Stimulated activated CD8-positive, alpha-beta memory T cell treated with anti-CD3 and anti-CD28 coated beads, Interleukin-2, amount 100 ng/mL, for 1 hour (primary cell): ENCODE measurements at places on chromosomes 12 and 14.

GRCh38 chr12:119749666-119750065 is 81.7 kb downstream of the PRKAB1 start:
- no peak for DNase-seq

DNA sequence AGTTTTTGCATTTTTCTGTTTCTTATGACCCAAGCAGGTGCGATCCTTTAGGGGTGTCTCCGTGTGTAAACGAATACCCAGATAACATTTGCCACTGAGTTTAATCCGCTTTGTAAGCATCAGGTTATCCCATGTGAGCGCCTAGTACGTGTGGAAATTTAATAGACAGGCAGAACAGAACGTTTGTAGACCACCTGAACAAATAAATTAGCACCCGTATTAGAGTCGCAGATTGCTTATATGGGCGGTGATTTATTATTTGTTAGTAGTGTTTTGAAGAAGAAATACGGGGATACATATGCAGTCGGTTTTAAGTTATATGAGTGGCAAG is 325 bp downstream of the C12orf60 start:
- no peak for DNase-seq

GRCh38 chr12:88946372-88946997 is 366.2 kb upstream of the KITLG start:
- no peak for DNase-seq

- DNase-seq, result no peak
Observed at GRCh38 chr12:51033048-51033447, 6.9 kb upstream of the SLC11A2 start.

GRCh38 chr12:66203820-66204219 is 14.8 kb downstream of the IRAK3 start:
- no peak for DNase-seq

DNA sequence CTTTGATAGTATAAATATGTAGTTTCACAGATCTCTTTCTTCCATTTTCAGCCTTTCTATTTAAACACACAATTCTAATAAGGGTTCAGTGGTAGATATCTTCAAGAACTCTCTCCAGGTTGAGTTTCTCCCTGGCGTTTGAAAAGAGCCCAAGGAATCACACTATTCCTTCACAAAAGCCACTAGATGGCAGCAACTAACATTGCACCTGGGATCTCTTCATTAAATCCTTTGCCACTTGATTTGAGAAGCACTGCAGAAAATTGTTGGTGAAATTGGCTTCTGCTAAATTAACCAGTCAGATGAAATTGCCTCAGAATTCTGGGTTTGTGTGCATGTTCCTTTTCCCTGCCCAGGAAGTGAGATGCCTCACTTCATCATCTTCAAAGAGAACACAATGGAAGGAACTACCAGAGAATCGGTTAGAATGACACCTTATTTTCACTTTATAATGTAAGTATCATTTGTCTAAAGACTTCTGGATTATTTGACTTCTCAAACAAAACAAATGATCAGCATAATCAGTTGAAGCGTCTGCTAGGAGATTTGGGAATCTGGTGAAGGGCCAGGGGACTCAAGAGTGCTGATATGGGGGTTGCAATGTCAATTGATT is 6.8 kb downstream of the CCDC198 start:
- DNase-seq, result no peak

- DNase-seq, result no peak
Observed at GRCh38 chr12:2681450-2682205, 113.1 kb upstream of the FKBP4 start.

DNA sequence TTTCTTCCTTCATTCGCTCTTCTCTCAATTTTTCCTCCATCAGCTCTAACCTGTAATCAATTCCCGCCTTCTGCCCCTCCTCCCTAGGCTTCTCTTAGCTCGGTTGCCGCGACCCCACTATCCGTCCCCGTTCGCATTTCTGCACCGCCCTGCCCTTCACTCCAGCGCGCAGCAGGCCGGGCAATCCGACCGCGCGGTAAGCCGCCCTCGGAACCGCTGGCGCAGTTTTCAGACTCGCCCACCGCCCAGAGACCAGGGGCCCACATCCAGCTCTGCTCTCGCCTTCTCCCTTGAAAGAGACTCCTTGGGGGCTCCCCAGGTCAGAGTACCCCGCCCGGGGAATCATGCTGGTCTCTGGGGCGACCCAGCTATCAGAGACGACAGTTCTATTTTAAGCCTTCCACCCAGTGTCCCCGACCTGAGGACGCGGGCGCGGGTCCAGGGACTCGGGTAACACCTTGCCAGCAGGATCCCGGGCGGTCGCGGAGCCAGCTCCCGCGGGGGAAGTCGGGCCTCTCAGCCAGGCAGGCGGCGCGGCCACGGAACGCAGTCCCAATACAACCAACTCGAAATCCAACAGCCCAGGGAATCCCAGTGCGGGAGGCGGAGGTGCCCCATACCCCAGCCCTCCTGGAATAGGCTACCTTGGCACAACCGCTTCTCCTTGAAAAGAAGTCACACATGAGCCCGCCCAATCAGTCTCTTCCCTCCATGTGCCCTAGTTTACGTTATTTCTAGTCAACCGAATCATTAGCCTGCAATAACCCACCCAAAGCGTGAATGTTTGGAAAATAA is 5.7 kb upstream of the SLC38A4 start:
- DNase-seq, result no peak

DNA sequence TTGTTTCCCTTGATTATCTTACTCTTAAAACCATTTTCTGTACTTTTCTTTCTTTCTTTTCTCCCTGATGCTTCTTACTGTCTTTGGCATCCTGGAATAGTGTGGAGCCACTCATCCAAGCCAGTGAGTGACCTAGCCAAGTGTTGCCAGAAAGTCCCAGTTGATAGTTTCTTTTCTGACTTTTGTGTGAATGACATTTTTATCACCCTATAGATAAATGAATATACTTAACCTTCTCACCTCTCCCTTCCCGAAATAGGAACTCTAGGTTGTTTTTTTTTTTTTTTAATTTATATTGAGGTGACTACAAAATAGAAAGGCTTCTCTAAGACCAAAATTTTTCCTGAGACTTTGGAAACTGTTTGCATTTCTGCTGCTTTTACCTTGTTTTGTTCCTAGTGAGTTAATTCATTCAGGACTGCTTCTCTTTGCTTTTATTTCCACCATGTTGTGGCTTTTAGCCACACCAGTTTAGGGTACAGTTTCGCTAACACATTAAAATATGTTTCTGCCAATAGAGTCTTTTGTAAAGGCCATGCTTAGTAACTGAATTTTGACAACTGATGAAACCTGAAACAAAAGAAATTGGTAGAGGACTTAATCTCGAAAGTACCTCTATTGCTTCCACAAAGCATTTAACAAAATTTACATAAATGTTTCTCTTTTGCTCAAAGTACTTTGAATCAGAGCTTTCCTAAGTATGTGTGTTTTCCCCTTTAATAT is 194.6 kb downstream of the ERC1 start:
- no peak for DNase-seq

DNA sequence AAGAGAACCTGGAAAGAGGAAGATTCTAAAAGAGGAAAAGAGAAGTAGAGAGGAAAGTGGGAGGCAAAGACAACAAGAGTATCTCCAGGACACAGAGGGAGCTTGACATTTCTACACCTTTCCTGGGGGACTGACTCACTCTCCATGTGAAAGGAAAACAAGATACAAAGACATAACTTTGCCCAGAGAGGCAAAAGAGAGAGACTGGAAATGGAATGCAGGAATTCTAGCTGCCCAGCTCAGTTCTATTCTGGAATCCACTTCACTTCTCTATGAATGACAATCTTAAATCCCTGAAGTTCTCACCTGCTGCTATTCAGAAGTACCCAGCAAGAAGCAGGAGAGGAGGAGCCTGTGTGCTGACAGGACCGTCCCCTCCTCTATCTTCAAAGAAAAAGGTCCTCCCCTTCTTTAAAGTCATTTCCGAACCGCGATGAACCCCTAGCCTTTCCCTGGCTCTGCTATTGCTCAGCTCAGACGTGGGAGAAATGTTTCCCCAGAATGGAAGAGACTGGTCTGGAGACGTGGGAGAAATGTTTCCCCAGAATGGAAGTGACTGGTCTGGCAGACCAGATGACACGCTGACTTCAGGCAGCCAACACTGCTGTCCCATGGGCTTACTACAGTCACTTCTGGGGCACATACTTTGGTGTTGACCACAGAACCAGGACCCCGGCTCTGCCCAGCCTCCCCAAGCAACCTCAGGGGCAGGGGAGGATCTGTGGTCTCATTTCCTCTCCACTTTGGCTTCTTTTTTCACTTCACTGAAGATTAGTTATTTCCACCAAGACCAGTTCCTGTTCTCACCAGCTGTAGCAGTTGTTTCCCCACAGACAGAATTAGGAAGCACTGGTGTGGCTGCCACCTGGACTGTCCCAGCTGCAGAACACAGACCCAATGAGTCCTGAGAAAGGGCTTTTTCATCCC is 8.3 kb downstream of the FMNL3 start:
- DNase-seq, result no peak

DNA sequence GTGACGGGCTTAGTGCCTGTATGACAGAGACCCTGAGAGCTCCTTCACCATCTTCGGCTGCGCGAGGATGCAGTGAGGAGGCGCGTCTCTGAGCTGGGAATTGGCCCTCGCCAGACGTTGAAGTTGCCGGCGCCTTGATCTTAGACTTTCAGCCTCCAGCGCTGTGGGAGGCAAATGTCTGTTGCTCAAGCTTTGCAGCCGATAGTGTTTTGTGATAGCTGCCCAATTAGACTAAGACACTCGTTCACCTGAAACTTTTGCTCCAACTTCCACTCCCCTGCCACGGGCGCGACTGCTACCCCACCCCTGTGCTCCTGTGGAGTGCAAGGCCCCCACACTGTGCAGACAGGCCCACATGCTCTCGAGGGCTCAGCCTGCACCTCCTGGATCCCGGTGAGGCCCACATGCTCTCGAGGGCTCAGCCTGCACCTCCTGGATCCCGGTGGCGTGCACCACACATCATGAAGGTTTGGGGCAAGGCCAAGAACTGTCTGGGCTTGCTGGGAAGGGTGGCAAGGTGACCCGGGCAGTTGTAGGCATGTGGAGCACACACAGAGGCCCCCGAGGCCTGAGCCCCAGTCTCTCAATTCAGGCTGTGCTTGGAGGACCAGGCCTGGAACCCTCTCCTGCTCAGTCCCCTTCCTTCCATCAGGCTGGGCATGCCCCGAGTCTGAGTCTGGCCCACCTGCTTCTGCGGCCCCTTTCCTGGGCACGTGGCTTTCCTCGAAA is 324.6 kb downstream of the TMEM121 start:
- no peak for DNase-seq

DNA sequence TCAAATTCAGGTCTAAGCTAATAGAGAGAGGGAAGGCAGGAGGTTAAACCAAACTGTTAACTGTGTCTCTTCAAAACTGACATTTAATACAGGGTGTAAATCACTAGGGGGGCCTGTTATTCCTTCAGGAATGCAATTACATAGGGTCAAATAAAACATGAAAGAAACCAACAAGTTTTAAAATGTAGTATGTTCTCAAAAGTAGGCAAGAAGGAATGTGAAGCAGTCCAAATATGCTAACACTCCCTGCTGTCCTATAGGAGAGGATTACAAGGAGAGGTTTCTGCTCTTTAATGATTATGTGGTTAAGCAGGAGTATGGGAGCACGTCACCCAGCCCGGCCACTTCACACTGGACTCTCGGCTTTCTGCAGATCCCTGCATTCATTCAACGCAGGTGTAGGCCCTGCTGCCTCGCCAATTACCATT is 42.5 kb upstream of the BMP4 start:
- no peak for DNase-seq
